ENCODE measurements at places on chromosomes 1 and 21.

DNA sequence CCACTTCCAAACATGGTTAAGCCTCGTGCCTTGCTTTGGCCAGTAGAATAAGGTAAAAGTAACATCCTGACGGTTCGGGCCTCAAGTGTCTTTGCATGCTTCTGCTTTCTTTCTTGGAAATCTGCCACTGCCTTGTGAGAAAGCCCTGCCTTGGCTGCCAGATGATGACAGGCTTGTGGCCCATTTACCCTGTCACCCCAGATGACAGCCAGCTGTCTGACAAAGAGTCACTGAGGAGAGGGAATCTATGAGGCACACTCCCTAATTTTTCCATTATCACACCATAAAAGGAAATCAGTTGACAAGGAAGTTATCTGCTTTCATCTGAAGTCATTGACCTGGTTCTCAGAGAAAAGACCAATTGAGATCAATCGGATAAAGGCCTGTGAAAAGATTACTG lies 199.8 kb downstream of the USH2A start:
- DNase-seq: no peak

DNA sequence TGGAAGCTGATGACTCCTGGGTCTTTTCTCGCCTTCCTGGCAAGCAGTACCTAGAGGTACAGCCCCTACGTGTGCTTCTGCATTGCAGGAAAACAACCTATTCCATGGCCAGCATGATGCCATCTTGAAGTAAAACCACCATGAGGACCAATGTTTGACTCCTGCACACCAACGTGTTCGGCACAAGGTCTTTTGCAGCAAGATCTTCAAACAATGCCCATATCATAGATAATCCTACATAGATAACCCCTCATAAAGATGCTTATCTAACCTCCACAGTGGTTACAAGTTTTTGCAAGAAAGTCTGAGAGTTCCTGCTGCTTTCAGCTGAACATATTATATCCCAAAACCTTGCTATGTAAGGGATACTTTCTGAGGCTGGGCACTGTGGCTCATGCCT lies 141.1 kb upstream of the MAP1LC3C start:
- DNase-seq: no peak

GRCh38 chr1:209652873-209653401 lies 712 bp upstream of the LAMB3 start:
- peak; percentile 93 for DNase-seq

DNA sequence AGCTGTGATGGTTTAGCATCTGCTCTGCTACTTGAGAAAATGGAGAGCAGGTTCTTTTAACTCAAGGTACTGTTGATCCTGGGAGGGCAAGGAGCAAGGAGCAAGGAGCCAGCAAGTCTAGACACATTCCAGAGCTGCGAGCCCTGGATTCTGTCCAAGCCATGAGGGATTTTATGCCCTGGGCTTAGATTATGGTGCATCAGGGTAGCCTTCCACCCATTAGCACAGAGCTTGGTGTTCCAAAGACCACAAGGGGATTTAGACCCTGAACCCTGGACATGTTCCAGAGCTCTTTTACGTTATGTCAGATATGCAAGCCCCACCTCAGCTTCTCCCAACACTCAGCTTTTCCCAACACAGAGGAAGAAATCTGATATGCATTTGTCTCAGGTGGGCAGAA lies 2.0 kb upstream of the OR14I1 start:
- no peak for DNase-seq

DNA sequence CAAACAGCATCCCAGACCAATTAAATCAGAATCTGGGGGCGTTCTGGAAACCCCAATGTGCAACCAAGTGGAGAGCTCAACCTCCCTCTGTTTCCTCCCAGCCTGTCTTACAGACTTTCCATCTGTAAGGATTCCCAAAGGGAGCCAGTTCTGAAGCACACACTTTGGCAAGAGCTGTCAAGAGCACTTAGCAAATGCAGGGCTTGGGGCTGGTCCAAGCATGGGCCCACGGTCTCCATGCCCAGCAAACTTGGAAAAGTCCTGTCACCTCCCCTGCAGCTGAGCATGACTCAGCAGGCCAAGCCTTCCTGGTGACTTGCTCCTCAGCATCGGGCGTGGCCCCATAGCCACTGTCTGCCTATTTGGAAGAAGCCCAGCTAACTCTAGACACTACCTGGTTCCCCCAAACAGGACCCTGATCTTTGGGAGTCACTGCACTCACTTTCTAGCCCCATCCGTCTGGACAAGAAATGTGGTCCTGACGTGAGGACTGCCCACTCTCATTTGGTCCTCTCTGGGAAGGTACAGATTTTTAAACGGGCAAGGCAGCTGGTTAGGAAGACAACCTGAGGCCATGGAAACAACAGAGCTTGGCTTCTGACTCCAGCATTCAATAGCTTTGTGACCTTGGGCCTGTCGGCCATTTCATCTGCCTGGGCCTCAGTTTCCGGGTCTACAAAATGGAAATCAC lies 16.9 kb downstream of the SLC2A1 start:
- DNase-seq: peak; percentile 47

GRCh38 chr1:148264374-148265276 lies 112.5 kb upstream of the NBPF11 start:
- no peak for DNase-seq

DNA sequence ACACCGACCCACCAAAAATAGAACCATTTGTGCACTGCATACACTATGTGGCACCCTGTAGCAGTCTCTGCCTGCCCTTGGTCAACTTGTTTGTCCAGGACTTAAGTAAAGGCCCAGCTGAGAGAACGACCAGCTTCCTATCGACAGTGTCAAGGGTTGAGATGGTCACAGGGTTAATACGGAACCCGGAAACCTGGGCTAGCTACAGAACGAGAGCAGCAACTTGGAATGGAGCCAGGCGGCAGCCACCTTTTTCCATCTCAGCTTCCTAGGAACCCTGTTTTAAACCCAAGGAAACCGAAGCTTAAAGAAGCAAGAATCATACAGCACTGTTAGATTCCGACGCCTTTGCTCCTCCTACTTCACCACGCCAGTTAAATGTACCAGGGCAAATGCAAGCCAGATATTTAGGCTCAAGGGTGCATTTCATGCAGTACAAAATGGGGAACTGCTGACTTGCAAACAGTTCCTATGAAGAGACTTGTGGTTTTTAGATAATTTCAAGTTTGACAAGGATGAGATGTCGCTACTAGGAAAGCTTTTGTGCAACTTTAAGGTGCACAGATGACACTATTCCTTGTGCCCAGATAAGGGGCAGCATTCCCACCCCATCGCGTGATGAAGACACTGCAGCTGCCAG lies 35.5 kb downstream of the SLC66A1 start:
- no peak for DNase-seq

DNA sequence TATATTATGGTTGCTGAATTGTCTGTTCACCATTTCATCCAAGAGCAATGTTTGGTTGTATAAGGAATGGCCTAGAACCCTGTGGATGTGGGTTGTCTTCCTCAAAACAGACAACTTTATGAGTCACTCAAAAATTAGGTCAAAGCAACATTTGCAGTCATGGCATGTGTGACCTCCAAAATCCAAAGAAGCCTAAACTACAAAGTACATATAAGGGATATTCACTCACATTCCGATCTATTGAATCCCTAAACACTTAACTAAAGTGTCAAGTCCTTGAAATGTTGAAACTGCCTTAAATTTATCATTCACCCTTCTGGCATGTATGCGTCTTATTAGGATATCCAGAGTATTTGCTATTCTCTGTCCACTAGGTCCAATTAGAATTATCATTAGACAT lies 491.5 kb downstream of the NUF2 start:
- DNase-seq: no peak

DNA sequence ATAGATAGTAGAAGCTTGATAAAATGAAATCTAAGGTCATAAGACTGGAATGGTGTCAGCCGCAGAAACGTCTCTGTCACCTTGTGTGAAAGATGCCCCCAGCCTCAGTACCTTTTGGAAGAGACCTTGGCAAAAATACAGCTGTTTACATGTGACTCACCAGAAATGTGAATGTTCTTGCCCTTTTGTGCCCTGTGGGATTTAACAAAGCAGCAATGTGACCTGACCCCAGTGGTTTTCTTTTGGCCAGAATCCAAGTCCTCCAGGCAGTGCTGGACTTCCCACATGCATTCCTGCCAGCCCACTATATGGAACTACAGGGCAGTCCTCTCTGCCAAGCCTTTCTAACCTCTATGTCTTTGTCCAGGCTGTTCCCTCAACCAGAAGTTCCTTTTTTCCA lies 27.2 kb upstream of the LRRC8C start:
- no peak for DNase-seq

GRCh38 chr21:36710729-36711048 lies 11.8 kb downstream of the SIM2 start:
- no peak for DNase-seq

- no peak for DNase-seq
These were observed 170.4 kb upstream of the KCNK2 start for GRCh38 chr1:214912127-214912526.
